Effector CD4-positive, alpha-beta T cell (primary cell): ENCODE measurements at places on chromosomes 6 and 20.

DNA sequence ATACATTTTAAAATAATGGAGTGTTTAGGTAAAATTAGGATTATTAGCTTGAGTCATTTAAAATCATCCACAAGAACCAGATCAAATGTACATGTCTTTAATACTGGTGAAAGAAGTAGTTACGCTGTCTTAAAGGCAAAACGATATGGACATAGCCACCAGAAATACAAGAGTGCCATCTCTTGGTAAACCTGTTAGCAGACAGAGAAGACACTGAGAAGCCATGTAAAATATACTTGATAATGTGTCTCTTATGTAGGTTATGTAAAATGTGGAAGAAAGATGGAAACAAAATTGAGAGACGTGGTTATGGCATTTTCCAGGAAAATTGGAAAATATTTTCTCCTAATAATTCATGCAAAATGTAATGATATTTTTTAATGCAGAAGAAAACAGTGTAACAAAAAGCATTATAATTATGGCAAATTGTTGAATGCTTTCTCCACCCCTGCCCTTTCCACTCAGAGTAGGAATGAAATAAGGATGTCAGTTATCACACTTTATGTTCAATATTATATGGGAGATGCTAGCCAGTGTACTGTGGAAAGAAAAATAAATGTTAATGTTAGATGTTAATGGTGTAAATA, 12.2 kb upstream of the SLC17A2 start:
- DNase-seq, result no peak

GRCh38 chr6:87714093-87714842, 12.2 kb upstream of the AKIRIN2 start:
- no peak for DNase-seq

DNA sequence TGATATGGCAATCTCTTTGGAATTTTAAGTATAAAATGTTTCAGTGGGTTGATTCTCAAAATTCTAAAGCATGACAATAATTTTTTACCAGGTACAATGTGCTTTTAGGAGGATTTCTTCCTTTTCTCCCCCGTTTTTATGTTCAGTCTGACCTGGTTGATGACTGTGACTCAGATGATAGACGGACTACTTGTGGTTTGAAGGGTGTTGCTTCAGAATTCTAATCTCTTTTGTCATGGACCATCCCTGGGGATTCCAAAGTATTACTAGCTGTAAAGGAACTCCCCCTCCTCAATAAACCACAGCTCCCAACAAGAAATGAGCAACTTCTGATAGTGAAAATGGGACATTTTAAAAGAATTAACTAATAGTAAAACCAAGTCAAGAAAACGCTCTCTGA, 34.9 kb upstream of the TNFAIP3 start:
- DNase-seq, result no peak

- DNase-seq, result no peak
Observed at GRCh38 chr6:63584125-63584514, 11.8 kb downstream of the LOC128125822 start.

- no peak for DNase-seq
Observed at GRCh38 chr20:58025233-58025632, 203.2 kb downstream of the ANKRD60 start.

DNA sequence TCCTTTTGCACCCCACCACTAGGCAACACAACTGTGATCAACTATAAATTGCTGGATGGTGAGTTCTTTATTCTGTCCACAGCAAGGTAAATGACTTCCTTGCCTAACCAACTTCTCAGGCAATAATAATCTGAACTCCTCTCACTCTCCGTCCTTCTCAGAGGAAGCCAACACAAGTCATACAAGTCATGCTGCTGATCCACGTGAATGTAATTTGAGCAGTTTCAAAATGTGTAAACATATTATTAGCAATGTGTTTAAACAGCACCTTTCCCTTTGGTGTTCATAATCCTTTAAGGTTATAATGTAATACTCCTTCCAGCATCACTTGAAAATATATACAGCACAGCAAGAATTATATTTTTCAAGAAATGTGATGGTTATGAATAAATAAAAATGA, 127.9 kb downstream of the QRSL1 start:
- no peak for DNase-seq

DNA sequence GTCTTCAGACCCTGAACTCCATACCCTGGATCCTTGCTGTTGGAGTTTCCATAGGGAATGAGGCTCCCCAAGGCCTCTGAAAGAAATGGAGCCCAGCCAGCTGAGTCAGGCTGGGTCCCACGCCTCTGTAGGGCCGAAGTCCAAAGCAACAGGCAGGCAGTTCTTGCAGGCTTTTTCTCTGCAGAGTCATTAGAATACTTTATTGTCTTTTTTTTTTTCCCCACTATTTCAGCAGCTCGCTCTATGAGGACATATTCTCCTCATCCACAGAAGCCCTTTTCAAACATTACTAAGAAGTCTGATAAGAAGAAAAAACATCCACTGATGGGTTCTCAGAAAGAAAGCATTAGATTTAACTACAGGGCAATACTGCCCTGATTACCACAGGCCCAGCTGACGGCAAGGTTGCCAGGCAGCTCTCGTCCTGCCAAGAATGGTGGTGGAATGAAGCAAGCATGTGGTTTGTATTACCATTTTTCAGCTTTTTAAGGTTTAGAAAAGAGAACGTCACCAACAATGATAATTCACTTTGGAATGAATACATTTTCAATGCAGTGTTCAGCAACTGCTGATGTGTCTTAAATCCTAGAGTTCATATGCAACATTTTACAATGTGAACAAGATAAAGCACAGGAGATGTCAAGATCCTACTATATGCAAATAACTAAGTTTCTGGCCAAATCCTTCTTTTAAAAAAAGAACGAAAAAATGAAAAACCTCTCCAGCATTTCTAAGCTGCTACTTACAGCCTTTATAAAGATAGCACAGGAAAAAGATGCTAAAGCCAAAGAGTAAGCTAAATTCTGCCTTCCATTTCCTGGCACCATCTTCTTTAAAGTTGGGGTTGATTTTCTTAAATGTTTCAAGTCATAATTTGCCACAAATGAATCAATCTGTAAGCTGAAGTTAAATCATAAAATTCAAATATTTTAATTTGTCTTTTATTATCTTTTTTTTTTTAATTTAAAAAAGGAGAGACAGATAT, 223.6 kb upstream of the CITED2 start:
- DNase-seq, result no peak

DNA sequence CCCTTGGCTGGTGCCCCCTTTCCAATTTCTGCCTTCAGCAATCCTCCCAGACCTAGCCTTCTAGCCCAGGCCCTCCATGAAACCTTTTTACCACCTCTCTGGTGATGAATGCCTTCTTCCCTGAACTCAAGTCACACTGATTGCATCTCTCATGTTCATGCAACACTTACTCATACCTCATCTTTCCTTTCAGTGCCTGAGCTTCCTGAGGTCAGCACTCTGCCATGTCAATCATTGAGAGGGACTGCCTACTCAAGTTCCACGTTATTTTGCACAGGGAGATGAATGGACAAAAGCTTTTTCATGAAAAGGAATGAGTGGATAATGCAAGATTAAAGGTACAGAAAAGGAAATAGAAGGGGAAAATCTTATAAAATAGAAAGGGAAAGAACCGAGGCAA, 60.1 kb upstream of the PLEKHG1 start:
- DNase-seq, result no peak

DNA sequence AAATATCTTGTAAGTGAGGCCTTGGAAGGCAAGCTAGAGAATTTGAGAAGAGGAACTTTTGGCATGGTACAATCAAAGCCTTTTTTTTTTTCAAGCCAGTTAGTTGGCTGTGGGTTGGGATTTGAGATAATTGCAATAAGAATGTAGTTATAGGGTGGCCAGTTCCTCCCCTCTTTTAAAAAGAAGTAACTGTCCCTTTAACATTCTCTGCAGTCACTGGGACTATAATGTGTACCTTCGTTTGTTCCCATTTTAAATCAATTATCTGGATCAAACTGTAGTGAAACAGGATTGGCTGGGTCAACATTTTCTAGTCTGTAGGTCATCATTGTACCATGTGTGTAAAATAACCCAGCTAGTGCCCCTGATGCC, 212.3 kb upstream of the LAMP5 start:
- DNase-seq, result no peak

GRCh38 chr20:44644230-44644617, 7.3 kb downstream of the ADA start:
- peak; percentile 4 for DNase-seq

DNA sequence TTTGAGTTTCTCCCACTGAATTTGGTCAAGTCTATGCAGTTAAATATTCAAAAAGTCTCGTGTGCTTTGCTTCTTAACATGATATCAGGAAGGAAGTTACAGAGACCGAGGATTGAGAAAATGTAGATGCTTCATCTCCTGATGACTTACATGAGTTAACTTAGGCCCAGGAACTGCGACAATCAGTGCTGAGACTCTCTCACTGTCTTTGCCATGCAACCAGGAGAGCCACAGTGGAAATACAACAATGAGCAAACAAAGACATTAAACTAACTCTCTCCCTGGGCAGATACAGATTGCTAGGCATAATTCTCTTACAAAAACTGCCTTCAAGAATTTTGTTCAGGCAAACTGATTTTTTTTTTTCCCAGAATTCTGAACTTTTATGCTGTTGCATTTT, 440.6 kb upstream of the EPHA7 start:
- DNase-seq, result no peak

DNA sequence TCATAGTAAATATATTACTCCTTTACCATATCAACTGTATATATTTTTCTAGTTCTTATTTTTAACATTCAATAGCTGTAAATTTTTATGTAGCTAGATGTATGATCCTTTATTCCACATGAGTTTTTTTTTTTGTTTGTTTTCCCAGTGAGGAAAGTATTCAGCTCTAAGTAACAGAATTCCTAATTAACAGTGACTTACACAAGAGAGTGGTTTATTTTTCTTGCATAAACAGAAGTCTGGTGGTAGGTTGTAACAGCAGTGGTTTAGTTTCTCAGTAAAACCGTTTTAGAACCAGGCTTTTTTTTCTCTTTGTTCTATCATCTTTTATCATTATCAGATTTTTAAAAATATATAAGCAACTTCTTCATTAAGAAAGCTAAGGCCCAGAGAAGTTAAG, 116.9 kb upstream of the FLRT3 start:
- no peak for DNase-seq

GRCh38 chr20:33377366-33377765, 24.0 kb downstream of the CDK5RAP1 start:
- no peak for DNase-seq

DNA sequence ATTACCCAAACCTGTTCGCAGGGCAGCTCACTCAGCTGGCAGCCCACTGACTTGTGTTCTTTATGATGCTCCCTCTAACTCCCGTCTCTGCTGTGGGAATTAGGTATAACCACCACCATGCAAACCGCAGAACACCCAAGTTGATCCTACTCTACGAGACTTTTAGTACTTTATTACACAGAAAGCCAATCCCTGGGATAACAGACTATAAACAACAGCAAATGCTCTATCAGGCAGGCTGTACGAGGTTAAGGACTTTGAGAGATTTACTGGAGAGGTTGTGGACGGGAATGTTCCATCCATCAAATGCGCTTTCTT, 241.1 kb downstream of the FOXC1 start:
- no peak for DNase-seq

DNA sequence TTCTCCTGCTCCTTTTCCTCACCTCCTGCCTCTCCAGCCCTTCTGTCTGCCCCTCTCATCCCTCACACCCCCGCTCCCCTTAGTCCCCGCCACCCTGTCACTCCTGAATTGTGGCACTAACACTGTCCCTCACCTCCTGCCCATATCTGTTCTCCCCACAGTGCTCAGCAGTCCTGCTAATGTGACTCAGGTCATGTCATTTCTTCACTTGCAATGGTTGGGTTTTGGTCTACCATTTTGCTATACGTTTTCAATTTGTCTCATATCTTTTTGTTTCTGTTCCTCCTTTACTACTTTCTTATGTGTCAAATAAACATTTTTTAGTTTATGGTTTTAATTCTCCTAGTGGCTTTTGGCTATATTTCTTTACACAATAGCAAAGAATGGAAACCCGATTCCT, 1.3 kb upstream of the HLA-B start:
- DNase-seq, result no peak

- no peak for DNase-seq
Observed at GRCh38 chr20:43408848-43409576, 48.7 kb upstream of the SRSF6 start.

GRCh38 chr6:37011656-37012378, 6.4 kb downstream of the FGD2 start:
- DNase-seq, result no peak

GRCh38 chr6:143505537-143505936, 6.0 kb downstream of the FUCA2 start:
- no peak for DNase-seq

DNA sequence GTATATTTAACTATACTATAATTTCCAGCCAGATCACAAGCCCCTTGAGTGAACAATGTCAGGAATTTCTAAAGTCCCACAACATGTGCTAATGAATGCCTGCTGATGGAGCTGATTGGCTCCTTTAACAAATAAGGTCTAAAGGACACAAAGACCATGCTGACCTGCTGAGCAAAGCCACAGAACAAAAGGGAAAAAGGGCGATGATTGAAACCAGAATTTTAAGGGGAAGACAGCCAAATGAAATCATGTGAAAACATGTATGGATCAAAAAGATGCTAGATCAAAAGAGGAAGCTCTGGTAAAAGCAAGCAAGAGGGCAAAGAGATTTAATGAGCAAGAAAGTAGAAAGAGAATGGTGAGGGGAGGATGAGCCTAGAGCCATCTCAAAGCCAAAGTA, 105.6 kb downstream of the DCDC2 start:
- no peak for DNase-seq

- peak; percentile 41 for DNase-seq
Observed at GRCh38 chr6:107823047-107823557, 1.0 kb downstream of the SCML4 start.

DNA sequence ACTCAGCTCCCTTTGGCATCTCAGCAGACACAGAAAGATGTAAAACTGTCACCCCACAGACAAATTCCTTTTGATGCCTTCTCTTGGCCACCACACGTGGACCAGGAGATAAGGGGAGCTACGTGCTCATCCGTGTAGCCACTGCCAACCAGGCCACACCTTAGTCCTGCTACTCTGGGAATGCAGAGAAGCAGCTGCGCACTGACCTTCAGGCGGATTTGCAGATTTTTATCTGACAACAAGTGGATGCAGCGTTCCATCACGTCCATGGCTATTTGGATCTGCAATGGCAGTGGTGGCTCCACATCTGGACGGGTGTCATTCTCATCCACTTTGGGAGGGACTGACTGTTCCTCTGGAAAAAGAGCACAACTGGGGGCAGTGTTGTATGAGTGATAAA, 30.8 kb downstream of the TTI1 start:
- DNase-seq, result no peak

DNA sequence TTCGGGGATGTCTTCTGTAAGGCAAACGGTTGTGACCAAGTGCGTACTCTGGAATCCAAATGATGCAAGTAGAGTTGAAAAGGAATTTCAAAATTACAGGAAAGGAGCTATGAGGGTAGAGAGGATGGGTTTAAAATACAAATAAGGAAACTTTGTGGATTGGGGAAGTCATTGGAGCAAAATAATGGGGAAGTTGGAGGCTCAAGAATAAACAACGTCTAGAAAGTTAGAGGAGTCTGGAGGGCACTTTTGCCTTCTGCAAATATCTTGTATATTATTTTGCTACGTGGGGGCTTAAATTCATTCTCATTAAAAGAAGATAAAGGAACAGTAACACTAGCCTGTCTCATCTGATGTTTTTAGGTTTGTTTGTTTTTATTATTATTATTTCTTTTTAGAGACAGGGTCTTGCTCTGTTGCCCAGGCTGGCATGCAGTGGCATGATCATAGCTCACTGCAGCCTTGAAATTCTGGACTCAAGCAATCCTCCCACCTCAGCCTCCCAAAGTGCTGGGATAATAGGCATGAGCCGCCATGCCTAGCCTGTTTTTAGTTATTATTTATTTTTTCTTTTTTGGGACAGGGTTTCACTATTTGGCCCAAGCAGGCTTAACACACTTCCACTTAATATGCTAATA, 55.0 kb upstream of the TNFAIP3 start:
- no peak for DNase-seq

GRCh38 chr6:5979650-5980420, 26.9 kb downstream of the NRN1 start:
- DNase-seq, result no peak
